Stimulated activated CD8-positive, alpha-beta memory T cell treated with anti-CD3 and anti-CD28 coated beads, Interleukin-15, amount 100 ng/mL, for 48 hours (primary cell): ENCODE measurements at places on chromosomes 4 and X.

GRCh38 chr4:32158961-32159360, 1438.8 kb downstream of the PCDH7 start:
- DNase-seq = no peak

DNA sequence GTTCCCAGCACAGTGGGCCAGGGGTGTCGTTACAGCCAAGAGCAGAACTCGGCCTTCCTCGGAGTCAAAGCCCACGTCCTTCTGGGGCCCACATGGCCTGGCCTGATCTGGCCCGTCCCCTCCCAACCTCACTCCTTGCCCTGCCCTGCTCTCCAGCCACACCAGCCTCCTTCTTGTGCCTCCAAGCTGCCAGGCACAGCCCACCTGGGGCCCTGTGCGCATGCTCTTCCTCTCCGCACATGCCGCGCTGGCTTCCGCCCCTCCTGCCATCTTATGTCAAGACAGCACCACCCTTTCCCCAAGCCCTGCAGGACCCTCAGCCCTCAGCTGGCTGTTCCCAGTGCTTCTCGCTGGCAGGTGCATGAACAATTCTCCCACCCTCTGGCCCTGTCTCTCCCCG, 6.8 kb downstream of the HAUS7 start:
- no peak for DNase-seq

DNA sequence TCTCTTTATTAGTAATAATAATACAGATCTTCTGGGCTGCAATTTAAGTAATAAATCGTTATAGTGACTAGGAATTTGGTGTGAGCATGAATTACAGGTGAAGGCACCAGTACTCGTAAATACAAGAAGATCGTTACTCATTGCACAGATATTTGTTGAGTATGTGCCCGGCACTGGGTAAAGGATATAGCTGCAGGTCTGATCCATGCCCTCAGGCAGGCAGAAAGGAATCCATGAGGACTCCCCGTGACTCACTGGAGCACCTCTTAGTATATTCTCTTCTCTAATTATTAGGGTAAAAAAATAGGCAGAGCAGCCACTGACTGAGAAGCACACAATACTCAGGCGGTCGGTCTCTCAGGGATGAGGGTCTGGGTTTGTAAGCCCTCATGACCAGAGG, 868.3 kb downstream of the RAB28 start:
- DNase-seq = no peak

- DNase-seq = no peak
These were observed 22.8 kb downstream of the PDLIM3 start for GRCh38 chr4:185512516-185512915.

- no peak for DNase-seq
These were observed 453.4 kb upstream of the MAGEB2 start for GRCh38 chrX:29762006-29762405.

- DNase-seq = no peak
These were observed 85.4 kb downstream of the SH3RF1 start for GRCh38 chr4:169185133-169185956.
